ENCODE measurements at places on chromosomes 2 and 18.

- DNase-seq = no peak
Measured at GRCh38 chr2:134667081-134667480, 51.7 kb downstream of the TMEM163 start.

- no peak for DNase-seq
Measured at GRCh38 chr2:134249755-134250154, 4.1 kb upstream of the MGAT5 start.

DNA sequence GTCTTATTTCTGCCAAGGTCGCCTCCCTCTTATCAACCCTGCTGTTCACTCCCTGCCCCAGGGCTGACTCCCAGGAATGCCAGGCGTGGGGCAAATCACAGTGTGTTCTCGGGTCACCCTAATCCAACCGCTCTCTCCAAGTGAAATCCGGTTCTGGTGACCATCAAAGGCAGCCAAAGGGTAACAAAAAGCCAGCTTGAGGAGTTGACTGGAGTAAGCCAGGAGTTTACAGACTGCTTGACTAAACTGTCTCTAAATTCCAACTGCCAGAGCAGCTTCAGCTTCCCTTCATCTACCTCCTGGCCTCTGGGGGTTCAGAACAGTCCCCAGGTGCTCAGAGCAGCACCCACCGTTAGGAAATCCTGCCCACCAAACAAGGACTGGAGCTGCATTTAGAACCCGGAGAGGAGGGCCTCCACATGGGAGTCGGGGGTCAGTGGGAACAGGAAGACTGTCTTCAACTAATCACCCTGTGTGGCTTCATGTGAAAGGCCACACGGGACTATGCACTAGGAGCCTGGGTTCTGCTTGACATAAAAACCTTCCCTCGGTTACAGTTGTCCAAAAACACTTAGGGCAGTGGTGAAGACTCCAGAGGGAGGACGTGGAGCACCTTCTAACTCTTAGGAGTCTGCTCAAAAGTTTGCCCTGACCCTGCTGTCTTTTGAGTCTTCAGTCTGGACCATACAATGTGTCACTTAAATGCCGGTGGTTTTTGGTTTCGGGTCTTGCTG, 24.2 kb upstream of the MCFD2 start:
- no peak for DNase-seq

DNA sequence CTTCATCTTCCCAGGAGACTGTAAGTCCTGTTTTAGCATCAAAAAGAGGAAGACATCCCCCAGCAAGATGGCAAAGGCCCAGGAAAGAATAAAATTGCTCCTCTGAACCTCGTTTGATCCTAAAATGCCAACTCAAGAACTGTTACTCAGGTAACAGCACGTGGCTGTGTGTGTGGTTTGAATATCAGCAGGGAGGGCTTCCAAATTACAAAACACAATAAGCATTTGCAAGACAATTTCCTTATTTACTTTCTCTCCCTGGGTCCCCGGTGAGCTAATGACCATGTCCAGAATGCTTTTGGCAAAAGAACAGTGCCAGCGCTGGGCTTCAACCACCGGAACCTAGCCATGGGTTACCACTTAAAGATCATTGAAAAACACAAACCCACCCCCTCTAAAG, 163.6 kb downstream of the C1D start:
- DNase-seq = no peak

- no peak for DNase-seq
Measured at GRCh38 chr2:6352247-6352646, 513.5 kb downstream of the CMPK2 start.

GRCh38 chr2:29209551-29209950, 94.3 kb downstream of the CLIP4 start:
- DNase-seq = no peak

- no peak for DNase-seq
Measured at GRCh38 chr2:25417715-25418369, 76.1 kb upstream of the DNMT3A start.

DNA sequence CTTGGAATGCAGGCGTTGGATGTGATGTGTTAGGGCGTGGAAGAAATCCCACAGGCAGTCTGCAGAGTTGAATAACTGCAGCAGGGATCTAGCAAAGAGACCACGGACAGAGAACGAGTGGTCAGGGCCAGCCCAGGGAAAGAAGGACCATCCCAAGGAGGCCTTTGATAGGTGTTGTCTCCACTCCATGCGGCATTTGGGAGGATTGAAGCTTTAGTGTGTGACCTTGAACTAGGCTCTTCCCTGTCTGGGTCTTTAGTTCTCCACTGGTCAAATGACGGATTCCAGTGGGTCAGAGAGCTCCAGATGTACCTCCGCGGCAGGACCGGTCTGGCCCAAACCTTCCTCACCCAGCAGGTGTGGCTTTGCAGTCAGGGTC, 18.4 kb downstream of the GREB1 start:
- DNase-seq = no peak

- DNase-seq = no peak
Measured at GRCh38 chr2:99615247-99615771, 125.5 kb upstream of the REV1 start.

DNA sequence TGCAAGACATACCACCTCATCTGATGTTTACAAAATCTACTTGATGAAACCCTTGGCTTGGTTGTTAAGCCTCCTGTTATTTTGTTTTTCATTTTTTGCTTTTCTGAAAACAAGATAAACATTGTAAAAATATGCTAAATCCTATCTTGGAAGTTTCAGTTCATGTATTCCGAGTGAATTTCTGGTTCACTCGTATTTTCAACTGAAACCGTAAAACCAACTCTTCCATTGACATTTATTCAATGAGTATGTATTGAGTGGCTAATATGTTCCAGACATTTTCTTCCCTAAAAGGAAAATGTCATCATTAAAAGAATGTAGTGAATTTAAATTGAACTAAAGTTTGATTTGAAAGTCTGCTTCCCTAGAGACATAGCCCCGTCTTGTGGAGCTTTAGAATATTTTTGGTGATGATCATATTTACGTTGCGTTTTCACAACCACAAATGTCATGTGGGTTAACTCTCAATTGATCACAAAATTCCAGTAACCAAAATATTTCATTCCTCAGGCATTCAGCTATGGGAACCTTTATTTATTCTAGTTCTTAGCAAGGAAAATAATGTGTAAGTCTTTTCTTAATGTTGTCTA, 204.2 kb downstream of the MBD2 start:
- no peak for DNase-seq

DNA sequence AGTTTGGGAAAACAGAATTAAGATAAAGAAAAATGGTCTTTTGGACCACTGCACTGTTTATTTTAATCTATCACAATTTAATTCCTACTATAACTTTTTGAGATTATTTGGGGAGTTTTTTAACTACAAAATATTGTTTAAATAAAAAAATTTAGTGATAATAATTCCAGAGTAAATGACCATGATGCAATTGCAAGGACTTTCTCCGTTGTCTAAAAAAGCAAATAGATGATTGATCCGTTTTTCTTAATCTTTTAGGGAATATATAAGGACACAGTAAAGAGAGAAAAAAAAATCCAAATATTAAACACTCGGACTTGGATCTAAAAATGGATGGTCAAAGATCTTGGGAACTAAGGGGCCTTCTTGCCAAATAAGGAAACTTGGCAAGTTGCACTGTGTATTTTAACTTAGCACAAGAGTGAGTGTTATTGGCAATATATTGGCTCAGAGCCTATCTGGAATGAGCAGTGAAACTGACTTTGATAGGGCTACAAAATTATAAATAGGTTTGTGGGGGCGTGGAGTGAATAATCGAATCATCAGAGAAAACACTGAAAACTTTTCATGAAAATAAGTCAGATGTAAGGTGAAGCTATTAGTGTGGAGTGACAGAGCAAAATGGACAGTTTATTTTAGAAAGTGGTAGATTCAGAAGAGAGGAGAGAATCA, 2.0 kb downstream of the MAP3K20 start:
- no peak for DNase-seq
